Regular cardiac myocyte (primary cell): ENCODE measurements at places on chromosomes 12 and 14. TPM values are rescaled to one million over a fixed set of nuclear protein-coding genes. Genes with fewer than 3 reads are reported as not detected.

Gene PTGER2
- 2.8 and 5.2 TPM in 2 replicates for total RNA-seq

Gene ACOT6
- total RNA-seq: 0.28 TPM in 1 of 2 replicates, not detected in the other

Gene ACADS
- 5.2 and 7.6 TPM in 2 replicates for total RNA-seq

Gene ALDH2
- total RNA-seq: 13.0 and 23.7 TPM in 2 replicates

Gene SOCS2
- total RNA-seq: 10.2 and 31.3 TPM in 2 replicates

Gene OVCH1
- total RNA-seq: under 0.01 and 0.28 TPM in 2 replicates

Gene CCDC177
- total RNA-seq: under 0.01 TPM in 2 replicates

Gene IL31
- total RNA-seq: not detected in 2 replicates

Gene ZNF605
- total RNA-seq: 7.1 and 13.8 TPM in 2 replicates

Gene IL22
- not detected in 2 replicates for total RNA-seq

Gene GLT1D1
- not detected in 2 replicates for total RNA-seq

Gene LRP1-AS
- total RNA-seq: 0.19 TPM in 1 of 2 replicates, not detected in the other

Gene DAO
- not detected in 2 replicates for total RNA-seq

Gene CKAP4
- total RNA-seq: 206 and 223 TPM in 2 replicates

Gene ETFBKMT
- total RNA-seq: 2.5 and 3.1 TPM in 2 replicates

Gene SLC6A12
- 0.19 TPM in 1 of 2 replicates, not detected in the other for total RNA-seq

Gene LMO3
- total RNA-seq: under 0.01 and 0.56 TPM in 2 replicates

Gene SCN8A
- 3.5 and 7.6 TPM in 2 replicates for total RNA-seq

Gene VWF
- 4.4 and 6.5 TPM in 2 replicates for total RNA-seq
